HT-29 (cell line): ENCODE measurements at places on chromosomes 2 and 18. TPM values are rescaled to one million over a fixed set of nuclear protein-coding genes. Genes with fewer than 3 reads are reported as not detected.

FRZB gene
- total RNA-seq: 0.15 and 0.21 TPM in 2 replicates

DNA sequence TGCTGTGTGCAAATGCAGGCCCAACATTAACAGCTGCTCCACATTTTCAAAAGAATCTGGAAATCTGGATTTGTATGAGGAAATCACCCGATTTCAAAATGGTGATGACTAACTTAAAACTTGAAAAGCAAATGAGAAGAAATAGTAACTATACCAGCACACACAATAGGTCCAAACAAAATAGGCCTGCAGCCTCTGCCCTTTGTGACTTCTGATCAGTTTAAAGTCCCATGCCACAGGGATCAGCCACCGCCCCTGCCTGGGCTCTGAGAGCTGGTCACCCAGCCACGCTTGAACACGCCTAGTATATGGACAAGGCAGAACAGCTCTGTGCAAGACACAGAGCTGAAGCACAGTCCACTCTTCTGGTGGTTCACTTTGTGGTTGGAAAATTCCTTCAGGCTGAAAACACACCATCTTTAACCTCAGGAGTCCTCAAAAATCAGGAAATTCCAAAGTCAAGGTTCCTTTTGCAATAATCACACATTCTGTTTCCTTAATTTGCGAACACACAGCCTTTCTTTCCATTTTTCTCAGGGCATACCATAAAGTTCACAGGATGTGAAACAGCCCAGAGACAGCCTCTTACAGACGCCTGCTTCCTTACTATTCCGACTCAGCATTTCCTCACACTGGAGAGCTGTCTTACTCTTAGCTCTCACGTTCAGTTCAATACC lies 150.1 kb upstream of the RIOK3 start:
- no peak for DNase-seq

GRCh38 chr2:70101174-70101573 lies 13.9 kb downstream of the PCBP1 start:
- no peak for DNase-seq

DNA sequence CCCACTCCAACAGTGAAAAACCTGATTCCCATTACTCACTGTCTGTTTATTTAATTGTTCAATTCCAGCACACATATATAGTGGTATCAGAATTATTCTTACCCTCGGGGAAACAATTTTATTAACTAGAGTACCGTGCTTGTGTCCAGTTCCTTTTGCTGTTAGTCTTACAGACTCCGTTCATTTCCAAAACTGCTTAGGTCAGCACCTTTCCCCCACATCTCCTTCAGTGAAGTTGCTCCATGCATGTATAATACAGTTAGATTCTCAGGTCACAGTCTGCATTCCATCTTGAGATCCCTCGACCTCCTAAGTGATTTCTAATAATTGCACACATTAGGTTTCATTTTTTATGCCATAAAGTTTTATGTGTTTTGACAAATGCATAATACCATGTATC lies 56.3 kb upstream of the ZNF521 start:
- no peak for DNase-seq

DNA sequence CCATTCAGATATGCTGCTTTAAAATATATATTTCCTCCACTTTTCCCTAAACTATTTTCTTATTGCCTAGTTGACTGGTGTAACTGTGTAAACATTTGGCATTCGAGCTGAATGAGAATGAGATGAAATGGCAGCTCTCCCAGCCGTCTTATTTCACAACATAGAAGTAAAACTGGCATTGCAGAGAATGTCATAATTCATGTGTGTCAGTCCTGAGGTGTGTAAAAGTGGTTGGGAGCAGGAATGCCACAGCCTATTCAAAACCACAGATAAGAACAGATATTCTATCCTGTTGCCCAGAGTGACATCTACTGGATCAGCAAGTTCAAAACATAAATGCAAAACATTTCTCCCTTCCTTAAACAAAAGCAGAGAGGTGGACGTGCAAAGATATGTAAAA lies 565.5 kb upstream of the CHAC2 start:
- peak; percentile 87 for DNase-seq

DNA sequence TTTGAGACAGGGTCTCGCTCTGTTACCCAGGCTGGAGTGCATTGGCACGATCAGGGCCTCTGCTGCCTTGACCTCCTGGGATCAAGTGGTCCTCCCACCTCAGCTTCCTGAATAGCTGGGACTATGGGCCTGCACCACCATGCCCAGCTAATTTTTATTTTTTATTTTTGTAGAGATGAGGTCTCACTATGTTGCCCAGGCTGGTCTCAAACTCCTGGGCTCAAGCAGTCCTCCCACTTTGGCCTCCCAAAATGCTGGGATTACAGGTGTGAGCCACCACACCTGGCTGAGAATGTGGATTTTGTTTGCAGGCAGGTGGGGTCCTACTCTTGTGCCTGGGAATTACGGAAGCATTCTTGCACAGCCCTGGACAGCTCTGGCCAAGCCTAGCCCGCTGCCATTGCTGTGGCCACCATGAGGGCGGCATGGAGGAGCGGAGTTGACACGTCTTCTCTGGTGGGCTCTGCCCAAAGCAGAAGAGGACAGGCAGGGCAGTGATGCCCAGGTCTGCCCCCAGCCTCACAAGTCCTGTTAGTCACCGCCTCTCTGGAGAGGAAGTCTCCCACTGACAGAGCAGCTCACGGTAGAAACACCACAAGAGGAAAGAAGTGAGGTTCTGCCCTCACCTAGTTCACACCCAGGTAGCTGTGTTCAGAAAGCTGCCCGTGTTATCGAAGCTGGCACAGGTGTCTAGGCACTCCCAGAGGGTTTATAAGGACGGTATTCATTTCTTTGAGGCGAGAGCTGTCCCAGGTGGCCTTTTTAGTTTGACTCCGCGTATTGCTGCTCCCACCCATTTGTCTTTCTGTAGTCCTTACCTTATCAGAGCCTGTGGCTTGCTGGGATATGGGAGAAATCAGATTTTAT lies 46.2 kb downstream of the ARMC9 start:
- no peak for DNase-seq

DNA sequence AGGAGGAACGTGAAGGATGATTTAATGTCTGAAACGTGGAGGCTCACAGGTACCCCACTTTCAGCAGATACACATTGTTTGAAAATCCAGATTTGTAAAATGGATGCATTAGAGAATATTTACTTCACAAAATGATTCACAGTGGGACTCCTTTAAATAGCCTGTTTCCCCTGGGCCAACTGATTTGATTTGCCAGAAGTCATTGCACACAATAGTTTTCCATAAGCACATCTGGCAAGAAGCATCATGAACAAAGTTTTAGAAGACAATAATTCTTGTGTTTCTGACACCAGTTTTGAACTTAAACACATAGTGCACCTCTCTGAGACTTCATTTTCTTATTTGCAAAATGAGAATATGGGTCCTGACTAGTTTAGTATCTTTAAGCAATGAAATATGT lies 451.4 kb upstream of the SLC14A2 start:
- no peak for DNase-seq
